NCI-H1694 treated with DMSO at 0.1 percent for 48 hours (cell line): ENCODE measurements at places on chromosomes 5 and 9.

DNA sequence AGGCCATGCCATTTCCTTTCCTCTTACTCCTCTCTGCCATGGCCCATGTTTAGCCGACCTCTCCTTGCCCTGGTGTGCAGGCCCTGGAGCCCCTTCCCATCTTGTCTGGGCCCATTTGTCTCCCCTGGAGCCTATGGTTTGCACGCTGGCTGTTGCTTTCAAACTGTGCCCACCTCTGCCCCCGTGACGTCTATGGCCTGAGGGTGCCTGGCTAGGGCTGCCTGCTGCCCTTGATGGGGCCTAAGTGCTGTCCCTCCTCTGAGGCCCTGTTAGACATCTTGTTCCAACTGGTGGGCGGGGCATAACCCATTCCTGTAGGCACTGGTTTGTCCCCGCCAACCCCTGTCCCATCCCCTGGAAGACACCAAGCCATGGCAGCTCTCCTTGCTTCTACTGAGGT lies 22.7 kb upstream of the ENHO start:
- no peak for DNase-seq

GRCh38 chr5:31678180-31678579 lies 39.2 kb downstream of the PDZD2 start:
- no peak for DNase-seq

GRCh38 chr5:14364576-14365472 lies 216.8 kb upstream of the OTULINL start:
- peak; percentile 13 for DNase-seq

DNA sequence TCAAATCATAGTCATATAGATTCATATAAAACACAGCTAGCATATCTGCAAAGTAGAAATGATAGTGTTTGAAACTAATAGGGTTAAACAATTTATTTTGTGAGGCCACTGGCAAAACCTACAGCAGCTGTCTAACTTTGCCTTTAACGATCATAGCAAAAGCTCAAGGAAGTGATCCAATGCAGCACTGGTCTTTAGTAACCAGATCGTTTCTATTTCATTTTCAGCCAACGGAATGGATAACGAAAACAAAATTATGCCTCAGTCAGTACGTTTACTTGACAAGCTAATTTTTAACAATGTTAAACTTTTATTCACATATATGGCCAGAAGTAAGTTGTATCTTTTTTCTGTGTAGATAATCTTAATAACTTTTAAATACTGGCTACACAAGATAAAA lies 17.7 kb downstream of the MLLT3 start:
- no peak for DNase-seq

DNA sequence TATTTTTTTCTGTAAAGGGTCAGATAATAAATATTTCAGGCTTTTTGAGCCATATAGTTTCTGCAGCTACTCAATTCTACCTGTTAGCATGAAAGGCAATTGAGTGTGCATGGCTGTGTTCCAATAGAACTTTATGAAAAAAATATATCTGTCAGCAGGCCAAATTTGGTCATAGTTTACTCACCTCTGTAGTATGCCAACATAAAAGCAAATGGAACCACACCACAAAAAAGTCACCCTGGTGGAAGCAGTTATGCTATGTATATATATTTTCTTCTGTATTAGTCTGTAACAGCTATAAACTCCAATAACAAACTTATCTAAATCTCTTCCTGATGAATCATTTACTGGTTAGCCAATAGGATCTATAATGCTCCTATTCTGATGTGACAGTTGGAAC lies 3.4 kb downstream of the SLC38A9 start:
- no peak for DNase-seq

- peak; percentile 42 for DNase-seq
Measured at GRCh38 chr9:3441197-3441816, 84.5 kb downstream of the RFX3 start.

DNA sequence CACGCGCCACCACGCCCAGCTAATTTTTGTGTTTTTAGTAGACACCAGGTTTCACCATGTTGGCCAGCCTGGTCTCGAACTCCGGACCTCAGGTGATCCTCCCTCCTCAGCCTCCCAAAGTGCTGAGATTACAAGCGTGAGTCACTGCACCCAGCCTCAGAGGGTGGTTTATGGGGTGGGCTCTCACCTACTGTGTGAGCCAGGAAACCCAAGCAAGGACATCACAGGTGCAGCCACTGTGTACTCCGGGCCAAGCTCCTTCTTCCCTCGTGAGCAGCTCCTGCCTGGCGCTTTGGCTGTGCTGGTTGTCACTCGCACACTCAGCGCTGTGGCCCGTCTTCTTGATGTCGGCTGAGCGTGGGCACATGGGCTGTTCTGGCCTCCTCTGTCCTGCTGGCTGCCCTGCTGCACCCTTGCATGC lies 70.1 kb downstream of the WNK2 start:
- no peak for DNase-seq

- no peak for DNase-seq
Measured at GRCh38 chr9:34124099-34124498, 2.4 kb downstream of the DCAF12 start.

DNA sequence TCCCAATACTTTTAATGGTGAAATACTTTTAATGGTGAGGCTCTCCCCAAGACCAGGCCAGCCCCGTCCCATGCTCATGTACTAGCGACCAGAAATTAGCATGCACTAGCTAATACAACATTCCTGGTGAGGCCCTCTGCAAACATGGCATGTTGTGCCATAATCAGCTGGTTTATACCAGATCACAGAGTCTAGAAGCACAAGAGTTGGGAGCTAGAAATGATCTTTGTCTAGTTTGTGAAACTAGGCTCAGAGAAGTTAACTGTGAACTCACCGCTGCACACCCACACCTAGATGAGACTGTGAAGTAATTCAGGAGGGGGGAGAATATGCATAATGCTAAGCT lies 37.4 kb downstream of the MTMR12 start:
- no peak for DNase-seq

DNA sequence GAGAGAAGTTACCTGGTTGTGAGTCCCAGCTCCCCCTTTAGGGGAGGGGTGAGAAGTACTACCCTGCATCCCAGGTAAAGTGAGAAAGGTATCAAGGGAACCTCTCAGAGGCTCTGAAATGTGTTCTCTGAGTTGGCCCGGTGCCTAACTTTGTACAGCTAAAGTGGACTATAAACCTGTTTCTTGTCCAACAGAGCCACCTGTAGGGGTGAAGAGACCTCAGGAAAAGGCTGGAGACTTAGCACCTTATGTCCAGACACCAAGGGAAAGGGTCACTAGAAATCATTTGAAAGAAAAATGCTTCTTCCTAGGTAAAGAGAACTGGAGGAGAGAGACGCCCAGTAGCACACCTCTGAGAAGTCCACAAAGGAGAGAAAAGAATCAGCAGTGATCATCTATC lies 108.3 kb upstream of the KIF2A start:
- DNase-seq = no peak

DNA sequence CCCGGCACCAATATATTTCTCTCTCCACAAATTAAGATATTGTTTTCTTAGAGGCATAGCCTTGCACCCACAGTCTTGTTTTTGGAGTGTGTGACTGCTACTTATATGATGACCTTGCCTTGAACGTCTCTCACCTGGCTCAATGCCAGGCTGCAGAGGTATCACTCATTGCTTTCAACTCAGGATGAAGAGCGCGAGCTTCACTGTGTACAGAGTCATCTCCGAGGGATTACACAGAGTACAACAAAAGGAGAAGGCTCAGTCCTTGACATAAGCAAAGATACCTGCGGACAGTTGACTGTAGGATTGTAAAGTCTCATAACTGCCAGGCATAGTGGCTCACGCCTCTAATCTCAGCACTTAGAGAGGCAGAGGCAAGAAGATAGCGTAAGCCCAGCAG lies 53.8 kb downstream of the CD180 start:
- no peak for DNase-seq

GRCh38 chr9:26216702-26217101 lies 538.5 kb upstream of the TUSC1 start:
- no peak for DNase-seq

- DNase-seq = no peak
Measured at GRCh38 chr9:97857606-97858392, 4.8 kb downstream of the FOXE1 start.

- no peak for DNase-seq
Measured at GRCh38 chr9:131886826-131887225, 146.9 kb upstream of the RAPGEF1 start.

- DNase-seq = no peak
Measured at GRCh38 chr5:2736872-2737271, 14.6 kb downstream of the IRX2 start.

GRCh38 chr9:101693546-101694336 lies 44.7 kb downstream of the GRIN3A start:
- no peak for DNase-seq

DNA sequence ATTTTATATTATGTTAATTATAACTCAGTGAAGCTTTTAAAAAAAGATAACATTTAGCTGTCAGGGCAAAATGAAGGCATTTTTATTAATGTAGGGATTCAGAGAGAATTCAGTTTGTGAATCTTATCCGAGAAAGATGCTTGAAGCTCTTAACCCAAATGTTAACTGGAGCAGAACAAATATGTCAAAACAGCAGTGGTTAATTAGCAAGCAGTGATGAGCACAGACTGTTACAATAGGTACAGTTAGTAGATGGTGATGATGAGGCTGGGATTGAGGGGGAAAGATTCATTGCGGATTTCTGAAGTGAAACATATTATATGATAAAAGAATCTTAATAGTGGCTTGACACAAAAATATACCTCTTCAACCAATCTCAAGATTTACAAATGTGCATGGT lies 356.7 kb downstream of the DIRAS2 start:
- no peak for DNase-seq

- DNase-seq = peak; percentile 97
Measured at GRCh38 chr5:143657647-143658285, 154.2 kb upstream of the HMHB1 start.

DNA sequence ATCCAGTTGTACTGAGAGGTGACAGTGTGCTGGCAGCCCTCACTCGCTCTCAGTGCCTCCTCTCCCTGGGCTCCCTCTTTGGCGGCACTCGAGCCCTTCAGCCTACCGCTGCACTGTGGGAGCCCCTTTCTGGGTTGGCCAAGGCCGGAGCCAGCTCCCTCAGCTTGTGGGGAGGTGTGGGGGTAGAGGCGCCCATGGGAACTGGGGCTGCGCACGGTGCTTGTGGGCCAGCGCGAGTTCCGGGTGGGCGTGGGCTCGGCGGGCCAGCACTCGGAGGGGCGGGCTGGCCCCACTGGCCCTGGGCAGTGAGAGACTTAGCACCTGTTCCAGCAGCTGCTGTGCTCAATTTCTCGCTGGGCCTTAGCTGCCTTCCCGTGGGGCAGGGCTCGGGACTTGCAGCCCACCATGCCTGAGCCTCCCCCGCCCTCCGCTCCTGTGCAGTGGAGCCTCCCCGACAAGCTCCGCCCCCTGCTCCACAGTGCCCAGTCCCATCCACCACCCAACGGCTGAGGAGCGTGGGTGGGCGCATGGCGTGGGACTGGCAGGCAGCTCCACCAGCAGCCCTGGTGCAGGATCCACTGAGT lies 342.2 kb upstream of the ZNF608 start:
- DNase-seq = no peak

- DNase-seq = peak; percentile 4
Measured at GRCh38 chr5:123937230-123937629, 425.3 kb downstream of the CSNK1G3 start.

DNA sequence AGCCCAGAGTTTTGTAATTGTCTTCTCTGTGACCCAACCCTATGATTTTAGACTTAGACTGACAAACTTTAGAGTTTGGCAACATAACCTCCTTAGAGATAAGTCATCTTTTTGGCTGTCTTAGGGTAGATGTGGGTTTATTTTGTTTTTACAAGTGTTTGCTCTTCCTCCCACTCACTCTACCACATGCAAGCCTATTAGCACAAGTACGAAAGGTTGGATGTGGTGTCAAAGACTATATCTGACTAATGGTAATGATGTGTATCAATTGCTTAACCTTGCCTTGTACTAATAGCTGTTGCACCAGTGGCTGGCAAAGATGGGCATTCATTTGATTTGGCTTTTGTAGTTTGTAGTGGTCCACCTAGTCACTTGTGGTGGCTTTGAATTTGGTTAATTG lies 46.5 kb downstream of the SLC25A46 start:
- DNase-seq = no peak

DNA sequence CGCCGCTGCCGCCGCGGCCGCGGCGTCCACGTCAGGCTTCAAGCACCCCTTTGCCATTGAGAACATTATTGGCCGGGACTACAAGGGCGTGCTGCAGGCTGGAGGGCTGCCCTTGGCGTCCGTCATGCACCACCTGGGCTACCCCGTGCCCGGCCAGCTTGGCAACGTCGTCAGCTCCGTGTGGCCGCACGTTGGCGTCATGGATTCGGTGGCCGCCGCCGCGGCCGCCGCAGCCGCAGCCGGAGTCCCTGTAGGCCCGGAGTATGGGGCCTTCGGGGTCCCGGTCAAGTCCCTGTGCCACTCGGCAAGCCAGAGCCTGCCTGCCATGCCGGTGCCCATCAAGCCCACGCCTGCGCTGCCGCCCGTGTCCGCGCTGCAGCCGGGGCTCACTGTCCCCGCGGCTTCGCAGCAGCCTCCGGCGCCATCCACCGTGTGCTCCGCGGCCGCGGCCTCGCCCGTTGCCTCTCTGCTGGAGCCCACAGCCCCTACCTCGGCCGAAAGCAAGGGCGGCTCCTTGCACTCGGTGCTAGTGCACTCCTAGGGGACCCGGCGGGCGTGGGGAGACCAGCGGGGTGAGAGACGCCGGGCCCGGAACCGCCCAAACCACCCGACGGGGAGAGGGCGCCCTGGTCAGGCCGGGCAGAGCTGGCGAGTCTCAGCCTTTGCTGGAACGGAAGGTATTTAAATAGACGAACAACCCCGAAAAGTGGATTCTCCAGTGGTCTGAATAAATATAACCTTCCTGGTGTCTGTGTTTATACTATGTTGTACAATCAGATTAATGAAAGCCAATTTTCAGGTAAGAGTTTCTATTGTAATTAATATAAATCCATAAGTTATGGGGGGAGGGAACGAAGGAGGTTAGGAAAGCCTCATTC lies 1.2 kb downstream of the FOXB2 start:
- DNase-seq = no peak

DNA sequence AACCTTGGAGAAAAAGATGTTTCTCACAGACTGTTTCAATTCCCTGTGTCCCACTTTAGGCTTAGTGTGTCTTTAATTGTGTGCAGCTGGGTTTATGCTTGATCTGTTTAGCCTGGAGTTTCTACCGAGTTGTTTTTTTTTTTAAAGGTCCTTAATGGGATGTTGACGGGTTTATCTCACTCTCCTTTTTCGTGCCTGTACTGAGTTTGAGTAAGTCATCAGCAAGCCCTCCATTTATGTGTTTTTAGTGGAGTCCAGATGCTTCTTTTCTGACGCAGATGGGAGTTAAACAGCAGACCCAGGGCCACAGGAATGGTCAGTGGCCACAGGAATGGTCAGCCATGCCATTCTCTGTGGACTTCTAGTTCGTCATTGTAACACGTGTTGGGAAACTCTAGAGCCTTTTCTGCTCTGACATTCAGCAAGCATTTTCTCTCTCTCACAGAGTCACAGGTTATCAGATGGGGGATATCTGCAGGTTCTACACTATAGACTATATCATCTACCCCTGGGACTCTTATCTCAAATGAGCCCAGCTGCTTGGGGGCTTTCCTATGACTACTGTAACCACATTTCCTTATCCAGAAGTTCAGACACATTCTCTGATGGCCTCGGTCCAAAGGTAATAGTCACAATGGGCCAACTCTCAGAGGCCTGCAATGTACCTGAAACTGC lies 190.5 kb downstream of the TTLL11 start:
- no peak for DNase-seq

GRCh38 chr9:87528969-87529368 lies 31.3 kb downstream of the DAPK1 start:
- DNase-seq = no peak
